AG04450 (cell line): ENCODE measurements at places on chromosomes 3 and 15. TPM values are rescaled to one million over a fixed set of nuclear protein-coding genes. Genes with fewer than 3 reads are reported as not detected.

IL17RC gene
- 17.3 and 24.4 TPM in 2 replicates for polyA plus RNA-seq

RTP1 gene
- not detected in 2 replicates for polyA plus RNA-seq

C3orf38 gene
- polyA plus RNA-seq, result 18.0 and 22.6 TPM in 2 replicates

ERC2 gene
- polyA plus RNA-seq, result 0.06 and 0.07 TPM in 2 replicates

EAF2 gene
- polyA plus RNA-seq, result 1.5 and 2.5 TPM in 2 replicates

KLHL40 gene
- not detected in 2 replicates for polyA plus RNA-seq

HEMK1 gene
- polyA plus RNA-seq, result 12.1 and 15.5 TPM in 2 replicates

NR1I2 gene
- not detected in 2 replicates for polyA plus RNA-seq

GP5 gene
- polyA plus RNA-seq, result 0.06 and 0.10 TPM in 2 replicates

SHC4 gene
- polyA plus RNA-seq, result 5.1 TPM in 2 replicates

SERPINI2 gene
- not detected in 2 replicates for polyA plus RNA-seq

BNC1 gene
- 2.2 and 2.6 TPM in 2 replicates for polyA plus RNA-seq

FOXL2 gene
- polyA plus RNA-seq, result 0.05 and 0.07 TPM in 2 replicates

ZNF654 gene
- polyA plus RNA-seq, result 5.2 and 6.7 TPM in 2 replicates

MNS1 gene
- polyA plus RNA-seq, result 1.3 and 1.9 TPM in 2 replicates

RLBP1 gene
- not detected in 2 replicates for polyA plus RNA-seq

GXYLT2 gene
- polyA plus RNA-seq, result 36.0 and 42.5 TPM in 2 replicates

ROBO2 gene
- 15.1 and 16.3 TPM in 2 replicates for polyA plus RNA-seq

TMEM202 gene
- not detected in 2 replicates for polyA plus RNA-seq

GOLGA8T gene
- polyA plus RNA-seq, result not detected in 2 replicates

KBTBD12 gene
- polyA plus RNA-seq, result not detected in 2 replicates

PLAAT1 gene
- not detected in 2 replicates for polyA plus RNA-seq

PLCH1 gene
- 0.04 TPM in 1 of 2 replicates, not detected in the other for polyA plus RNA-seq

MDFIC2 gene
- polyA plus RNA-seq, result not detected in 2 replicates

RFC4 gene
- polyA plus RNA-seq, result 7.3 and 9.4 TPM in 2 replicates

U2SURP gene
- 51.3 and 71.9 TPM in 2 replicates for polyA plus RNA-seq

CDCP1 gene
- polyA plus RNA-seq, result 13.6 and 17.8 TPM in 2 replicates

UROC1 gene
- not detected in 2 replicates for polyA plus RNA-seq

CLDN18 gene
- polyA plus RNA-seq, result not detected in 2 replicates

EIF5A2 gene
- 17.6 and 20.5 TPM in 2 replicates for polyA plus RNA-seq

CHAC1 gene
- polyA plus RNA-seq, result 106 and 154 TPM in 2 replicates

IQCH gene
- 0.95 and 1.1 TPM in 2 replicates for polyA plus RNA-seq

ACKR4 gene
- polyA plus RNA-seq, result 0.10 and 0.20 TPM in 2 replicates

ZNF80 gene
- polyA plus RNA-seq, result not detected in 2 replicates

EFCC1 gene
- 0.27 and 0.35 TPM in 2 replicates for polyA plus RNA-seq

ITIH1 gene
- not detected in 2 replicates for polyA plus RNA-seq

CISH gene
- polyA plus RNA-seq, result 2.4 and 4.1 TPM in 2 replicates

TNFSF10 gene
- polyA plus RNA-seq, result 1.8 and 2.3 TPM in 2 replicates

IMP3 gene
- 38.9 and 42.3 TPM in 2 replicates for polyA plus RNA-seq

POMGNT2 gene
- polyA plus RNA-seq, result 9.3 and 10.8 TPM in 2 replicates

PROK2 gene
- polyA plus RNA-seq, result not detected in 2 replicates

GABRA5 gene
- 3.5 and 3.6 TPM in 2 replicates for polyA plus RNA-seq

GOLGA8G gene
- not detected in 2 replicates for polyA plus RNA-seq

NR2E3 gene
- polyA plus RNA-seq, result 0.16 and 0.29 TPM in 2 replicates

STAB1 gene
- polyA plus RNA-seq, result 0.02 TPM in 1 of 2 replicates, not detected in the other

GTF2E1 gene
- 12.8 and 15.5 TPM in 2 replicates for polyA plus RNA-seq

FBN1 gene
- 424 and 530 TPM in 2 replicates for polyA plus RNA-seq

FEZF2 gene
- polyA plus RNA-seq, result not detected in 2 replicates

FHIT gene
- 0.17 and 0.26 TPM in 2 replicates for polyA plus RNA-seq

HRG gene
- not detected in 2 replicates for polyA plus RNA-seq

AP3B2 gene
- polyA plus RNA-seq, result 0.22 and 0.43 TPM in 2 replicates

MKRN2 gene
- 59.7 and 62.3 TPM in 2 replicates for polyA plus RNA-seq

IQCF5 gene
- not detected in 2 replicates for polyA plus RNA-seq

CLDN11 gene
- polyA plus RNA-seq, result 444 and 445 TPM in 2 replicates

LEKR1 gene
- 0.17 and 0.26 TPM in 2 replicates for polyA plus RNA-seq

TGFBR2 gene
- 155 and 158 TPM in 2 replicates for polyA plus RNA-seq

PLA1A gene
- not detected in 2 replicates for polyA plus RNA-seq

B2M gene
- polyA plus RNA-seq, result 5,193 and 5,536 TPM in 2 replicates

NCKIPSD gene
- 25.4 and 36.3 TPM in 2 replicates for polyA plus RNA-seq
